NCI-H187 (cell line): ENCODE measurements at places on chromosomes 3 and 15.

DNA sequence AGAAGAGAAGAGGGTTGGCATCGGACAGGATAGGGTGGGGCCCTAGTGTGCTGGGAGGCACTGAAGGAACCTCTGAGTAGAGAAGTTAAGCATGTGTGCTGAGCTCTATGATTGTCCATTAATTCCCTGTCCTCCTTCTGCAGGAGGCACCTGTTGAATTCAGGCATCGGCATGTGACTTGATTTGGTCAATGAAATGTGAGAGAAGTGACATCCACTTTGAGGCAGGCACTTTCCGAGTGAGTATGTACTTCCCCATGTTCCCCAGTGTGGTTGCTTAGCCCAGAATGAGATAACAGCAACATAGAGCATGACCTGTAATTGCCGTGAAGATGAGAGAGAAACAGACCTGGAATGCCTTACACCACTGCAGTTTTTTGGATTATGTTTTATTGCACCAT is 224.8 kb downstream of the RPLP1 start:
- DNase-seq, result no peak

DNA sequence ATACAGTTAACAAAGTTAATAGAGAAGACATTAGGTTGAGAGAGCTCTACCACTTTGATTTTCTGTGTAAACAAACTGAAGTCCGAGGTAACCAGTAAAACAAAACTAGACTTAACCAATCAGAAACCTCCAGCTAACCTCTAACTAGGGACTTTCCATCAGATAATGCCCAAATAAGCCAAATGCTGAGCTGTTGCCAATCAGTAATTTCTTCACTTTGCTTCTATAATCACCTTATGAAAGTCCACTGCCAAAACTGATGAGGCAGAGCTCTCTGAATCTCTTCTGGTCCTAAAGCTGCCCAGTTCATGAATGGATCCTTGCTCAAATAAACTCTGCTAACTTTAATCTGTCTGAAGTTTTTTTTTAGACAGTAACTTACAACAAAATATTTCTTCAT is 448.0 kb upstream of the NECTIN3 start:
- no peak for DNase-seq

DNA sequence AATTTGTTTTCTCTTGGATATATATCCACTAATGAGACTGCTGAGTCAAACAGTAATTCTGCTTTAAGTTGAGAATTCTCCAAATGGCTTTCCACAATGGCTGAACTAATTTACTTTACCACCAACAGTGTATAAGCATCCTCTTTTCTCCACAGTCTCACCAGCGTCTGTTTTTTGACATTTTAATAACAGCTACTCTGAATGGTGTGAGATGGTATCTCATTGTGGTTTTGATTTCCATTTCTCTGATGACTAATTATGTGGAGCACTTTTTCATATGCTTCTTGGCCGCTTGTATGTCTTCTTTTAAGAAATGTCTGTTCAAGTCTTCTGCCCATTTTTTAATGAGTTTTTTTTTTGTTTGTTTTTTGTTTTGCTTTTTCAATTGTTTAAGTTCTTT is 206.2 kb downstream of the CTNNB1 start:
- no peak for DNase-seq

DNA sequence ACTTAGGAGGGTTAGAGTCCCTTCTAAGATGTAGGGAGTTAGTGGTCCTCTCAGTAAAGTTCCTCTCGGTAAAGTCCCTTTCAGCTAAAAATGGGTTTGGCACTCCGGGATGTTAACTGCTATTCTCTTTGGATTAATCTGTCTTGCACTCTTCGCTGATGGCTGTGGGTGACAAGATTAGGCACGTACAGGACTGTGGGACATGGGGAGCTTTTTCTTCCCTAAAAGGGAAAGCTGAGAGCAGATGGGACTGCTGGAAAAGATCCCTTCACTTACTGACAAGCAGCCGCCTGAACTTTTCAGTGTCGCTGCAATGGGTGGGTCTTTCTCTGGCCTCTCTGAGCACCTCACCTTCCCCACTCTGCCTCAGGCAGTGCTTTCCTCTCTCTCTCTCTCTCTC is 16.4 kb upstream of the HHATL start:
- no peak for DNase-seq

- DNase-seq, result no peak
Observed at GRCh38 chr3:52774901-52775864, 2.2 kb upstream of the ITIH1 start.

- no peak for DNase-seq
Observed at GRCh38 chr3:177789500-177789899, 592.2 kb upstream of the TBL1XR1 start.

GRCh38 chr3:61841111-61841845 is 279.9 kb downstream of the PTPRG start:
- no peak for DNase-seq

GRCh38 chr3:171815973-171816595 is 5.8 kb upstream of the PLD1 start:
- DNase-seq, result no peak

- DNase-seq, result no peak
Observed at GRCh38 chr3:45529697-45530096, 64.9 kb upstream of the LIMD1 start.

- no peak for DNase-seq
Observed at GRCh38 chr15:49675041-49675440, 54.2 kb downstream of the DTWD1 start.

GRCh38 chr3:94462931-94463330 is 400.1 kb downstream of the NSUN3 start:
- no peak for DNase-seq

DNA sequence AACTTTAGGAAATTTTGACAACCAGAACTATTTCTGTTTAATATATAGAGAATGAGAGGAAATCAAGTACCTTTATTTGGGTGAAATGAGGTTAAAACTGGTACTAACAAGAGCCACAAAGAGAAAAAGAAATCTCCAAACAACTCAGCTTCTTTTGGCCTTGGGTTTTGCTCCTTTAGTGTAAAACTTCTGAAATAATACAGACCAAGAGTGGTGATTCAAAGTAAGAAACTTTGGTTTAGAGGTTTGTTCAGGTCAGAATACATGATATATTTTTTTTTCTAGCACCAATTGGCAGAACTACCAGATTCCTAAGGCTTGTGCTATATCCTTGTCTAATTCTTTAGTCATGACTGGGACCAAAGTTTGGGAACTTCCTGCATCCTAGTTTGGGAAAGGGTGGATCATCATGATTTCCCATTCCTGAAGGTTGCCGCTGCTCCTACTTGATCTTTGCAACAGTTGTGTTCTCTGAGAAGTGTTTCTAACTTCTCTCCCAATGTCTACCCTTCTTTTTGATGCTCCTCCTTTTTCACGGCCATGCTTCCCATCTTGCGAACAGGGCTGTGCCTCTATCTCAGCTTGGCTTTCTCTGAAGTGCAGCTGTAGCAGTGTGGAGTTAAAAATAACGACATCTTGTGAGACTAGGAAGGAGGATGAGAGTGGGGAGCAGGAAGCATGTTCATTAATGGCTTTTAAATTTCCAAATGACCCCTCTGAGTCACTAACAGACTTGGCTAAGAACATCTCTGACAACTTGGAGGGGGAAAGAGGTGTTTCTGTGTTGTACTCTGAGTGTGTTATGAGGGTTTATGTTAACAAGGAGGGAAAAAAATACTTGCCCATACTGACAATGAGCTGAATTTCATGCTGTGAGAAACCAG is 87.7 kb downstream of the KCNAB1 start:
- DNase-seq, result no peak

DNA sequence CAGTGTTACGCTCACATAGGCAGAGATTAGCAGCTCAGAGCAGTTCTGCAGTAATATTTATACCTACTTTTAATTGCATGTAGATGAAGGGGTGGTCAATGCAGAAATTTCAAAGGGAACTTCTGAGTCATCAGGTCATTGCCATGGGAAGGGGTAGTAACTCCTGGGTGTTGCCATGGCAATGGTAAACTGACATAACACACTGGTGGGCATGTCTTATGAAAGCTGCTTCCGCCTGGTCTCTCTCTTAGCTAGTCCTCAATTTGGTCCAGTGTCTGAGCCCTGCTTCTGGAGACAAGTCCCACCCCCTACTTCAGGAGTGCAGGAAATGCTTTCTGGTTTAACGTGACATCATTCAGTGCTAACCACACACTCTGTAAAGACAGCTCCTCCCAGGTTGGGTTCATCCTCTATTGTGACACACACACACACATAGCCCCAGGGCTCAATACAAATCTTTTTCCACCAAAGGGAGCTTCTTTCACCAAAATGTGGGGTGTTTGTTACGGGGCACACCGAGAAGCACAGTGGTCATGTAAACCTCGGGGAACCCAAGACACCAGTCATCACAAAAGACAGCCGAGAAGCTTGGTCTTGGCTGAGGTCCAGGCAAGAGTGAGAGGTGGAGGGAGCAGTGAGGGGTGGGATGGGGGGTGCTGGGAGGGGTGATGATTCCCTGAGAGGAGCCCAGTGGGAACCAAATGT is 74.5 kb downstream of the TLE3 start:
- DNase-seq, result no peak

- no peak for DNase-seq
Observed at GRCh38 chr3:126351771-126352475, 5.3 kb downstream of the KLF15 start.

DNA sequence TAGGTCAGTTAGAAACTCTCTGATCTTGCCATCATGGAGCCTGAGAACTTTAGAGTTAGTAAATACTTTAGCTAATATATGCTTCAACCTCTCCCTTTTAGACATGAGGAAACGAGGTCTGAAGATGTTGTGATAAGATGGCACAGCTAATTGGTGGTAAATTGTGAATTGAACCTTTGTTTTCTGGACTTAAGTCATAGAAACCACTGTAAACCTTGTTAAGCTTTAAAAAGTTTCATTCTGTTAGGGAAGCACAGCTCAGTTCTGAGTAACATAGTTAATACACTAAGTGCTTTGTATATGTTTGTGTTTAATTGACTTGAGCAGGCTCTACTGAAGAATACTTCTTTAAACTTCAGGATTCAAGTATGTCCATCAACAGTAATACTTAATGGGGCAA is 108.6 kb downstream of the AKAP13 start:
- DNase-seq, result no peak

GRCh38 chr15:35958021-35958420 is 412.1 kb upstream of the DPH6 start:
- no peak for DNase-seq

- no peak for DNase-seq
Observed at GRCh38 chr3:41267975-41268640, 68.8 kb downstream of the CTNNB1 start.

DNA sequence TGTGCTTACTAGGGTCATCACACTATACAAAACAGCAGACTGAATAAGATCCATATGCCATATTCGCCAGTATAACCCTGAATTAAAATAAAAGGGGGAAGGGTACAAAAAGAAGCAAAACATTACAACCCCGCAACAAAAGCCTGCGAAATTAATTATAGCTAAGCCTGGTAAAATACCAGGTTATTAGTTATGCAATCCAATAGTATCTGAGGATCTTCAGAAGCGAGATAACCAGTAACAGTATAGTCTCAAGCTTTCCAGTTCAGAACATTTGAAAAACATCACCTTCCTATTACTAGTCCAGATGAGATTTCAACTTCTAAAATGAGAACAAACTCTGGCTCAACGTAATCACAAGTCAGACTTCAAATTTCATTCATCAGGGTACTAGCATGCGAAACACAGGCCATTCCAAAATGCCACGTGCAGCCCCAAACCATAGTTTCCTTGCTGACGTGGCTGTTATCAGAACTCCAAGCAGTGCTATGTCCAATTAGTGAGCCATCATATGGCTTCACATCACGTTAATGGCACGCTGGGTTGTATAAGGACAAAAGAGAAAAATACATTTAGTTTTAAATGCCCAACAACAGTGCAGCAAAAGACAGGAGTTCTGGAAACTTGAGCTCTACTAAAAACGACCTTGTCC is 1.1 kb downstream of the SSR3 start:
- no peak for DNase-seq

DNA sequence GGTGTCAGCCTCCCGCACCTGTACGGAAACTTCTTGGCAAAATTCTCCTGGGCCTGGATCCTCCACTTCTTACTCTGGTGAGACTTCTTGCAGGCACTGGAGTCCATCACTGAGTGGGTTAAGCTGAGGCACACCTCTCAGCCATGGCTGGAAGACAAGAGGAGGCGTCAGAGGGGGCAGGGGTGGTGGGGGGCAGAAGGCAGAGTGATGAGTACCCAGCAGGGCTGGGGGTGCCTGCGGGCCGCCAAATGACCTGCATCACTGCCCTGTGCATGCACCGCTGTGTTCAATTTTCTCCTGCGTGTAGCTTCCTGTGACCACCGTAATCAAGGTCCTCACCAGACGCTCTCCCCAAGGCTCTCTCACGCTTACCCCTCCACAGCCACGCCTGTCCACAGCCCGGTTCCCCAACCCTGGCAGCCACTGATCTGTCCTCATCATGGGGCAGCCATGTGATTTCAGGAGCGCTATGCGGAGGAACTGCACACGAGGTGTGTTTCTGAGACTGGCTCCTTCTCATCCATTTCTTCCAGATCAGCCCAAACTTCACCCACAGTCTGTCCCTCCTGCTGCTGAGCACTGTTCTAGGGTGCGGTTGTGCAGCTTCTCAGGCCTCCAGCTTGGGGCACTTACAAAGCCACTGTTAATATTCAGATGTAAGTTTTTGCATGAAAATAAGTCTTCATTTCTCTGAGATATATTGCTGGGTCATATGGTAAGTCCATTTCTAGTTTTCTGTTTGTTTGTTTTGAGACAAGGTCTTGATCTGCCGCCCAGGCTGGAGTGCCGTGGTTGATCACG is 5.2 kb downstream of the C3orf22 start:
- DNase-seq, result no peak

GRCh38 chr3:30314757-30315325 is 291.6 kb upstream of the TGFBR2 start:
- DNase-seq, result no peak

- DNase-seq, result no peak
Observed at GRCh38 chr3:13404626-13405452, 15.3 kb downstream of the NUP210 start.

- DNase-seq, result no peak
Observed at GRCh38 chr15:78092261-78093041, at the start of gene SH2D7. SH2D7 (plus strand) TSS chr15:78092561; CDS start chr15:78092585, 24 bp downstream.

GRCh38 chr15:39310633-39311032 is 270.2 kb upstream of the THBS1 start:
- DNase-seq, result no peak

DNA sequence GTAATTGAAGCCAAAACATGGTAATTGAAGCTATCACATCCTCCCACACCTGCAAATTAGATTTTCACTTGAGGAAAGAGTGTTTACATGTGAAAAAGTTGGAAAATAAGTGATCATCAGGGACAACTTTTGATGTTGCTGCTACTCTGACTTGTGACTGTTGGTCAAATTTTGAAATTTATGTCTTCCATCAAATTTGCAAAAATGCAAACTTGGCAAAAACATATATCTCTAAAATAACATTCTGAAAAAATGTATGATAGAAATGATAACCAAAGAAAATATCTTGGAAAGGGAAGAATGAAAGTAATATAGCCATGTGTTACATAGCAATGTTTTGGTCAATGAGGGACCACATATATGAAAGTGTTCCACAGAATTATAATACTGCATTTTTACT is 703.9 kb upstream of the SEMA6D start:
- no peak for DNase-seq

DNA sequence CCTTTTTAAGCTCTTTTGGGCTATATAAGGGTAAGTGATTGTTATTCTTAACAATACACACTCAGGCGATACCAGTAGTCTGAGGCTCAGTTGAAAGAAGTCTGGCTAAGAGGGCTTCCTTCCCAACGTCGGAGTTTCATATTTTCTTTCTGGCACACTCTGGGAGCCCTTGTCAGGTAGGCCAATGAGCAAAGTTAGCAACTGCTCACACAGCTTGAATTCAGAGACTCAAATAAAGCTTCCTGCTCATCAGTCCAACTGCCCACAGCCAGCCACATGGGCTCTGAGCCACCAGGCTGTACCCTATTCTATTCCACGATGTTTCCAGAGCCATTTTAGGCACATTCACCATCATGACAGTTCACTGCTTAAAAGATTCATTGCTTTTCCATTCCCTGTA is 155.1 kb upstream of the TBL1XR1 start:
- no peak for DNase-seq
